ENCODE measurements at places on chromosomes 7 and 10.

DNA sequence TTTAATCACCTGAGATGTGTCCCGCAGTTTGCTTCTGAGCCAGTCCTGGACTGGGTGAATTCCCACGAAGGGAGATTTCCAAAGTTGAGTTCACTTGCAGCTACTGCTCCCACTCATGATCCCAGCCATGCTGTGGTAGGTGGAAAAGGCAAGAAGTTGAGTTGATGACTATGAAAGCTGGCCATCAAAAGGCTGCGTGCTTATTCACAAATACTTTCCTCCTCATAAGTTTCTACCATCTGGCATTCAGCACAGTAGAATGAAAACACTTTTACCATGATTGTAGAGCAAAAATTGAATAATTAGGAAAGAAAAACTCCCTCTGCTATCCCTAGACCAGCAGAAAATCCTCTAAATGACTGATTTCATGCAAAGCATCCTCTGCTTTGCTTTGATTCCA lies 281.8 kb downstream of the INHBA start:
- DNase-seq = no peak

DNA sequence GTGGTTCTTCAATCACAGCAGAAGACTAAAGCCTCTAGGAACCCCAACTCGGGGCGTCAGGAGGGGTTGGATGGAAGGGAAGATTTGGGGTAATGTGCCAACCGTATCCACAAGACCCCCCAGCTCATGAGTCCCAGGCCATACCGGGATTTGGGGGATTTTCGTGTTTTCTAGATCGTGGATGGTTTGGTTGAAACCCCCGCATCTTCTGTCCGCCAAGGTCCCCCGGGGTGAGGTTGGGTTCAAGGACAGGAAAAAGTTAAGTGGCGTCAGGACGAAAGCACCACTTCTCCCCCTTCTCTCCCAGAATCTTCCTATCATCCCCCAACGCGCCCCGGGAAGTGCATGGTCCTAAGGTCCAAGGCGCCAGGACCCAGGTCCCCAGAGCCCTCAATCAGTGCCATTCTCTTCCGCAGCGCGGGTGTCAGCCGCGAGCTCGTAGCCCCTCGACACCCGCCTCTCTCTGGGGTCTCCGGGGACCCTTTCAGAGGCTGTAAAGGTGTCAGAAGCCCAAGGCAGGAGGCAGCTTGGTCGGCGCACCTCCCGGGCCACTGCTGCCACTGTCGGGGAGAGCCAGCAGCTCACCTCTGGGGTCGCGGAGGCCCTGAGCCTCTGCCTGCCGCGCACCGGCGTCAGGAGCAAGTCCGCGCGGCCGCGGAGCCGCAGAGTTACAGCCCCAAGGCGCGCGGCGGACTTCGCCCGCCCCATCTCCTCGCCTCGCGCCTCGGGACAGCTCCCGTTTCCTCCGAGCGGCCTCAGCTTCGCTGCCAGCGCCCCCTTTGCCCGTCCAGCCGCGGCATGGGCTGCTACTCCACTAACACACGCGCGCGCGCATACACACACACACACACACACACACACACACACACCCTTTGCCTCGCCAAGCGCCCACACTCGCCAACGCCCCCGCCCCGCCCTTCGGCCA lies 1.5 kb downstream of the MKX start:
- no peak for DNase-seq

DNA sequence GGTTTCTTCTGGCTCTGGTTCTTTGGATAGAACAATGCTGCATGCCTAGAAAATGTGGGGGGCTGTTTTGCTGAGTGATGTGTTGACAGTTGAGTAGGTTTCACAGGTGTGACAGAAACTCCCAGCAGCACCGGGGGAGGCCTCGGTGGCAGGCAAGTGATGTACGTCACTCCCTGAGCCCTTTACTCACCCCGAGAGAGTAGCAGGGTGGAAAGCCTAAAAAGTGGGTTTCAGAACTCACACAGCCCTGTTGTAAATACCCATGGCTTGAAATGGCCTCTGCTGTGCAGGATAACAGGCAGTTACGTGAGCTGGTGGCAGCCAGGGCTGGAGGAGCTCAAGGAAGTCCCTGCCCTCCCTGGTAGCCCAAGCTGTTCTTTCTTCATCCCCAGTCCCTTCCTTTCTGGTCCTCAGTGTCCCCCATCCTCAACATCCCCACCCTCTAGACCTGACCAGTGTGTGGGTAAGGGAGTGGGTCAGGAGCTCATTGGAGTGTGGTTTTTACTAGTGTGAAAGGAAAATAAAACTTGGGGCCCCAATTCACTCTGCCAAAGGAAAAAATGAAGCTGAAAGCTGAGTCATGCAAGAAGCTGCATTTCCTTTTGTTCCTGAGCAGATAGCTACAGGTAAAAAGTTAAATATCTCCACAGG lies 258.1 kb downstream of the STK31 start:
- DNase-seq = no peak

- no peak for DNase-seq
Measured at GRCh38 chr7:87806150-87806549, 70.0 kb downstream of the SLC25A40 start.

DNA sequence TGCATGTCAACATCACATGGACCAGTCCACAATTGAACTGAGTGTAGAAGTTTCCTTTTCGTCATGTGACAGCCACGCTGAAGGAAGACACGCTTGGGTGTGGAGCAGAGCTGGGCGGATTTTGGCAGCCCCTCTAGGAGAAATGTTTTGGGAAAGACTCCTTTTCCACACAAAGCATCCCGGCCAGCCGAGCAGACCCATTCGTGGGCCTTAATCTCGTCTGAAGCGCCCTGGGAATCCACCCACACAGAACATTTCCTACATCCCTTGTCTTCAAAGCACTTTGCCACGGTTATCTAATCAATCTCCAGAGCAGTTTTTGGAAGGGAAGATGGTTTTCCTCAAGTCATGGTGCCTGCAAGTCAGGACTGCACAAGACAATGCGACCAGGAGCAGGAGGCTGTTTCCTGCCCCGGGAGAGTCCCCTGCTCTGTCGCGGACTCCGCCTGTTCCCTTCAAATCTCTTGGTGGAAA lies 8.4 kb upstream of the IFT22 start:
- DNase-seq = no peak

DNA sequence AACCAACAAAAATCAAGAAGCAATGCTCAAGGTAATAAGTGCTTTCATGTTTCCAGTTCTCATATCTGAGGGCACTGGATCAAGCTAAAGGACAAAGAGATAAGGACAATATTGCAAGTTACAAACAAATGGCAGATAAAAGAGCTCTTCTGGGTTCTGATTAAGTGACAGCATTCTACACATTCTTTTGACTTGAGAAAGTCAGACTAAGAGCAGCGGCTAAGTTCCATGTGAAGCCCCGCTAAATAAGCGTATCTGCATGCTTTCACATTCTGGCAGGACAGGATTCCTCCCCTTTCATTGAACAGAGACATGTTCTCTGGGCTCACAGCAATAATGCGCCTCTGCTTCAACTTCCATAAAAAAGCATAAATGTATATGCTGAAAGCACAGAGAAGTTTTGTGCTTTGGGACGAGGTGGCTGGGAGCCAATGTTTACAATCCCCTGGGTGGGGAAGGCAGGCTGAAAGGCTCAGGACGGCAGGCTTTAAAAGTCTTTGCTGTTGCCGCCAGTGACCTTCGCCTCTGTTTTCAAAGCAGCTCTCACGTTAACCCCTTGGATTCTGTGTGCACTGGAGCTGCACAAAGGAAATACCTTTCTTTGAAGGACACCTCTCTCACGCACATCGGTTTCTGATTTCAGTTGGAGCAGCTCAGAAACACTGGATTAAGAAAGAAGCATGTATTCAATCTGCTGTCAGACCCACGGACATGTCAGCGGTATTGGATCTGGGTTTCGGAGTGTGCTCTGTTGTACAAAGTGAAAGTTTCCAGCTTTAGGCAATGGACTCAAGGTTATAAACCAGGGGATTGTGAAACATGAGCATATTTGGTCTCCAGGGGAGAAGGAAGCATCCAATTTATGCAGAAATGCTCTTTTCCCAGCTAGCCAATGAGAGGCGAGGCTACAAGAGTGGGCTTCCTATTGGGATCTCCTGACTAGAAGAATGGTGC lies 105.4 kb upstream of the FAM133B start:
- no peak for DNase-seq

GRCh38 chr10:119283387-119283786 lies 76.0 kb downstream of the GRK5 start:
- DNase-seq = no peak

DNA sequence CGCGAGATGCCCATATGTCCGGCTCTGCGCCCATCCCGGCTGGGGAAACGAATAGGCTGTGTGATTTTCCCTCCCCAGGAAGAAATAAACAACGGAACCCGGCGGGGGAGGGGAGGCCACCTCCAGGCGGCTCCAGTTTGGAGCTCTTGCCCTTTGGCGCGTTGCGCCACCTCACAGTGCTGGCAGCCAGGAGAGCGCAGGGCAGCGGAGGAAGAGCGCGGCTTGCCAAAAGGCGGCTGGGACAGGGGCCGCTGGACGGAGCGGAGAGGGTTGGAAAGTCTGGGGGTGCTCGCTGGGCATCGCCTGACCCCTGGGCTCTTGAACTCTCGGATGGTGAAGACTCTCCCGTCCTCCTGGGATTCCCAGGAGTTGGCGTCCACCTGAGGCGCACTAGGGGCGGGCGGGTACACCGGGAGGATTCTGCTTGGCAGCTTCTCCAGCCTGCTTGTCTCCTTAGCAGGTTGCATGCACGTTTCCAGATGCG lies 5.3 kb upstream of the NEUROG3 start:
- DNase-seq = no peak

GRCh38 chr10:25758041-25758457 lies 176.0 kb upstream of the MYO3A start:
- DNase-seq = no peak

- no peak for DNase-seq
Measured at GRCh38 chr7:43220250-43220649, 107.8 kb downstream of the HECW1 start.

DNA sequence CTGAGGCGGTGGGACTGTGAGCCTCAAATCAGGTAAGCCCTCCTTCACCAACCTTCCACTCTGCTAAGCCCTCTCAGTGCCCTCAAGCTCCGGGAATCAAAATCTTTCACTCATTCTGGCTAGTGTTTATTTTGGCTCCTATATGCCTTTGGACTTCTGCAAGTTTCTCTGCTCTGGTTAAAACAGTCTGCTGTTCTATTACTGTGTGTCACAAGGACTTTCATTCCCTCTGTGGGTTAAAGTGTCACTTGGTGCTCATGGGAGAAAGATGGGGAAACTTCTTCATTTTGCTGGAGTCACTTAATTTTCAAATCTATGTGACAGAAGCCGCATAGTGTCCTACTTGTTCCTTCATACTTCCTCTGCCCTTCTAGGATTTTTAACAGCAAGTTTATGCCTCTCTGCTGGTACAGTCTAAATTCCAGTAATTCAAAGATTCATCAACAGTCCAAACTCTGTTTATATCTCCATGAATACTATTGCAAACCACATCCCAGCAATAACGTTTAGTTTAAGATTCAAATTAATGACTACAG lies 61.3 kb downstream of the CD36 start:
- DNase-seq = no peak

- DNase-seq = no peak
Measured at GRCh38 chr10:17062955-17063484, 66.6 kb downstream of the CUBN start.

- DNase-seq = no peak
Measured at GRCh38 chr10:43845121-43845520, 196.4 kb upstream of the ZNF32 start.

- DNase-seq = no peak
Measured at GRCh38 chr10:8041992-8042720, 12.3 kb upstream of the GATA3 start.

DNA sequence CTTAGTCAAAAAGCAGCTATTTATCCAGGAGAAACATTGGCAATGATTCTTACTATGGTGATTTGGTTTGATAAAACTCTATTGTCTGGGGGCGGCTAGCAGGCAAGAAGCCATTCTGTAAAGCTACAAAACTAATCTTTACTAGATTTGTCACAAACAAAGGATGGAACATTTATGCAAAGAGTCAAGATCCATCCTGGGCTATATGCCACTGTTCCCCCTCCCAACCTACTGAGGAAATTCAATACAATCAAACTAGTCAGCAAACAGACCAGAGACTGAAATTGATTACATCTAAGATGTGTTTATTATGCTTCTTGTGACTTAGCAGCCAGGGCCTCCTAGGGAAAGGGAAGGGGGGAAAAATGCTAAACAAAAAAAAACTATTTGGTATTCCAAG lies 397.6 kb downstream of the GPAM start:
- no peak for DNase-seq

DNA sequence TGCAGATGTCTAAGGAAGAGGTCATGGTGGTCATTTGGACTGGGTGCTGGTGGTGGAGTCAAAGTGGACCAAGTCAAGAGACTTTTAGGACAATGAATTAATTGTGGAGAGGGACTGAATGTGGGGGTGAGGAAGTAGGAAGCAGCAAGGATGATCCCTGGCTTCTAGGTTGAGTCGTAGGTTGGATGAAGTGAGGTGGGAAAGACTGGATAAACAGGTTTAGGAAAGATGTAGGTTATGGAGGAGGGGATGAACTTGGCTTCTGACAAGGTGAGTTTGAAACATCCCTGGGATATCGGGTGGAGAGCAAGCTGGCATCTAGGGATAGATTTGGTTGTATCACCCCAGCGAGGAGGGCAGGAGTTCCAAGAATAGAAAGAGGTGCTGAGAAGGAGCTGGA lies 7.6 kb downstream of the SEMA4G start:
- no peak for DNase-seq

- DNase-seq = no peak
Measured at GRCh38 chr10:14838582-14839304, 637 bp downstream of the HSPA14 start.

- DNase-seq = no peak
Measured at GRCh38 chr10:35577926-35578617, 27.1 kb upstream of the GJD4 start.

DNA sequence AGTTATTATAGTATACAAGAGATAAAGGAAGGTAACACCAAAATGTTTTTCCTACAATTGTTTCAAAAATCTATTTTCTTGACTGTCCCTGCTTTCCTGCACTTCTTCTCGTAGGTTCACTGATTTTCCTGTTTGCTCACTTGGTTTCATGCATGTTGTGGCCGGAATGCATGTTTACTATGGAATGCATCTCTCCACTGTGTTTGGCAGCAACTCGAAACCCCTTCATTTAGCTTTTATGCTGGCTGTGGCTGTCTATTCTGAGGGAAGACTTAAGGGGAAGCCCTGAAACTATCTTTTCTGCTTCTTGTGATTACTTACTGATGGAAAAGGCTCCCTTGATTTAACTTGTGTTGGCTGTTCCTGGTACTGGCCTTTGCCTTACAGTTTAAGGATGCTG lies 120.3 kb downstream of the NRG3 start:
- DNase-seq = no peak

DNA sequence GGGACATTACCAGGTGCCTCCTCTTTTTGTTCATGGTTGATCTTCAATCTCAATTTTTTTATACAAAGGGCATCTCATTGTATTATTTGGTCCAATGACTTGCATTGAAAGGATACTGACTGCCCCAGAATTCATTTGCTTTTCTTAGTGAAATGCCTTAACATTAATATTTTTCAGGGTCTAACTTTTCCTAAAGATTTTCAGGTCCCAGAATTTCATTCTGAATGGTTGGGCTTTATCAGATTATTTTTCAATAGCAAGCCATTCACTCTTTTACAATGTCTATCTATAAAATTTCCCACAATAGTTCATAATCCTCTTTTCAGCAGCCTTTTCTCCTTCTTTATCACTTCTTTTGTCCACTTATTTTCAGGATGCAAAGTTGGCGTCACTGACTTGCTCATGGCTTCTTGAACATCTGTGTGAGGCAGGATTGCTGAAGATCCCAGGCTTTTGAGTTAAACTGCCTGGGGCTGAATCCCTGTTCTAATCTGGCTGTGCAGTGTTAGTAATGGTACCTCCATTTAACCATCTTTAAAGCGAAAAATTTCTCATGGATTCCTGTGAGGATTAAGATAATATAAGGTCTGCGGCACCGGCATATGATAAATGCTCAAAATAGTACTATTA lies 131.7 kb upstream of the HDAC9 start:
- no peak for DNase-seq

- DNase-seq = no peak
Measured at GRCh38 chr7:50205011-50205410, 99.5 kb upstream of the IKZF1 start.

All from NCI-H524 treated with DMSO at 0.1 percent for 48 hours (cell line).